ENCODE measurements at places on chromosomes 12 and 14.
A peak's percentile ranks its signal among the peaks of the same experiment; 100 is the strongest.

DNA sequence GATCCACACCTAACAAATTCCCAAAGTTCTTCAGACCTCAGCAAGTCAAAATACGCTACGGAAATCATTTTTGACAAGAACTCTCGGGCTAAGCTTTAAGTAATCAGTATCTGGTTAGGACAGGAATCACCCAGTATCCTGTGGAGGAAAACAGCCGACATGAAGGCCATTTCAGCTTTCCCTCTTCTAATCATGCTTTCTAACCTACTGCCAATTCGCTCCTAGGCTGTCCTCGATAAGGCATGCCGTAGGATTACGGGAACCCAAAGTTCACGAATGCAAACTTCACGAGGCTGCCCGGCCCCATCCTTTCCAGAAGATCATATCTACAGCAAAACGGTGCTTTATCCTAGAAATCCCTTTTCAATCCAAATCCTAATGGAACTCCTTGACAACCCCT is 81.8 kb upstream of the PTPRB start:
- H3K27ac ChIP-seq, result no peak overlapping the region
- H3K4me1 ChIP-seq, result peaks cover 16% of the 10 kb centered on the region
- H3K4me3 ChIP-seq, result no peak overlapping the region
- H3K27me3 ChIP-seq, result peaks cover 19% of the 10 kb centered on the region

GRCh38 chr14:22900081-22900799 is 17.2 kb downstream of the REM2 start:
- H3K27ac ChIP-seq, result no peak overlapping the region
- H3K27me3 ChIP-seq, result no peaks in the 10 kb centered on the region
- no peak overlapping the region for H3K4me3 ChIP-seq
- H3K36me3 ChIP-seq, result peaks cover 67% of the 10 kb centered on the region
- DNase-seq, result no peak

GRCh38 chr12:2035431-2036055 is 17.2 kb upstream of the CACNA1C start:
- H3K4me3 ChIP-seq, result peak overlapping the region; percentile 64
- no peak overlapping the region for H3K27ac ChIP-seq
- no peaks in the 10 kb centered on the region for H3K36me3 ChIP-seq

DNA sequence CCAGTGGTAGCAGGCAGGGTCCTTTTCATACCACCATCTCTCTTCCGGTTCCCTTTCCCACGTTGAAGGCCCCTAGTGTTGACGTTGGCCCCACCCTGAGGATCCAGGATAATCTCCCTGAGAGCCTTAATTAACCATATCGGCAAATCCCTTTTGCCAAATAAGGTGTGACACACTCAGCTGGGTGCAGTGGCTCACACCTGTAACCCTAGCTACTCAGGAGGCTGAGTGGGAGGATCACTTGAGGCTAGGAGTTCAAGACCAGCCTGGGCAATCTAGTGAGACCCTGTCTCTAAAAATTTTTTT is 2.8 kb upstream of the TMEM119 start:
- no peak overlapping the region for H3K27ac ChIP-seq
- no peaks in the 10 kb centered on the region for H3K27me3 ChIP-seq
- H3K4me3 ChIP-seq, result no peak overlapping the region

DNA sequence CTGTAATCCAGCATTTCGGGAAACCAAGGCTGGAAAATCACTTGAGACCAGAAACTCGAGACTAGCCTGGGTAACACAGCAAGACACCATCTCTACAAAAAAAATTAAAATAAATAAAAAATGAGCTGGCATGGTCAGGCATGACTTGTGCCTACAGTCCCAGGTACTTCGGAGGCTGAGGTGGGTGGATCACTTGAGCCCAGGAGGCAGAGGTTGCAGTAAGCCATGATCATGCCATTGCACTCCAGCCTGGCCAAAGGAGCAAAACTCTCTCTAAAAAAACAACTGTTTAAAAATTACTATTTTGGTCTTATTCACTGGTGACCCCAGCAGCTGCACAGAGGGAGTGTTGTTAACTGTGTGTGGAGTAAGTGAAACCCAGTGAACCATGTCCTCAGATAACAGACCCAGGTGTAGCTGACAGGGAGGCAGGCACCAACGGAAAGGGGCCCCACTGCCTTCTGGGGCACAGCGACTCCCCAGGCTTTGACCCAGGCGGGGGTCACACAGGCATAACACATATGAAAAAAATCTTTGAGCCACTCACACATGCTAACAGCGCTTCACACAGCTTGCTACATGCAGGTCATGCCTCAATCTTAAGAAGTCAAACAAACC is 12.1 kb downstream of the DDX54 start:
- H3K4me3 ChIP-seq, result no peak overlapping the region
- peaks cover 3% of the 10 kb centered on the region for H3K4me1 ChIP-seq
- H3K36me3 ChIP-seq, result peaks cover 97% of the 10 kb centered on the region
- H3K27ac ChIP-seq, result no peak overlapping the region
- no peaks in the 10 kb centered on the region for H3K27me3 ChIP-seq

- peaks cover 3% of the 10 kb centered on the region for H3K36me3 ChIP-seq
- no peaks in the 10 kb centered on the region for H3K27me3 ChIP-seq
- no peak overlapping the region for H3K4me3 ChIP-seq
- peaks cover 3% of the 10 kb centered on the region for H3K4me1 ChIP-seq
- H3K27ac ChIP-seq, result no peak overlapping the region
These were observed 116.4 kb downstream of the SLC38A1 start for GRCh38 chr12:46152456-46152855.

All from activated T-cell treated with anti-CD3 and anti-CD28 coated beads, Interleukin-2, amount 50 U/mL, for 24 hours (primary cell).